MG63 (cell line): ENCODE measurements at places on chromosomes 2 and 18. TPM values are rescaled to one million over a fixed set of nuclear protein-coding genes. Genes with fewer than 3 reads are reported as not detected.
A peak's percentile ranks its signal among the peaks of the same experiment; 100 is the strongest.

Gene PSD4
- 0.16 and 0.59 TPM in 2 replicates for total RNA-seq

Gene HS1BP3
- 10.9 and 28.0 TPM in 2 replicates for total RNA-seq

Gene MATN3
- 0.15 and 0.76 TPM in 2 replicates for total RNA-seq

Gene CRACDL
- not detected in 2 replicates for total RNA-seq

Gene TMEM178A
- not detected in 2 replicates for total RNA-seq

Gene DYSF
- total RNA-seq: 1.1 and 1.4 TPM in 2 replicates

Gene CD8B2
- total RNA-seq: not detected in 2 replicates

Gene PLCL1
- not detected in 2 replicates for total RNA-seq

Gene BCS1L
- total RNA-seq: 22.3 and 53.1 TPM in 2 replicates

Gene APLF
- total RNA-seq: 0.99 and 2.5 TPM in 2 replicates

- DNase-seq: no peak
Observed at GRCh38 chr18:45728336-45729010, 4.5 kb downstream of the SLC14A1 start.

DNA sequence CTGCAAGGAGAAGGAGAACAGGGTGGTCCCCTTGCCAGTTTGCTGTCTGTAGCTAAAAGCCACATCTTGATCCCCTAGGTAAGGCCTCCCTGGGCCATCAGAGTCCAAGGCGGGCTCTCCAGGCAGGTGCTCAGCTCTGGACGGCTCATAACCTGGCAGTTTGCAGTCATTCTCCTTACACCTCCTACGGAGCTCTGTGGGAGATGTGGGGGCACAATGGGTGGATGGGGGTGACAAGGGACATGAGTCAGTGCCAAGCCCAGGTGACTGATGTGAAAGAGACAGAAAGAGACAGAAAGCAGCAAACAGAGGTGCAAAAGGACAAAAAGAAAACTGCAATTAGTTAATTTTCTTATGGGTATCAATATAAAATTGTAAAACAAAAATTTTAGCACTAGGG, 120.6 kb upstream of the ZBTB14 start:
- no peak for DNase-seq

- no peak for DNase-seq
Observed at GRCh38 chr2:166411473-166412230, 35.9 kb upstream of the SCN9A start.

DNA sequence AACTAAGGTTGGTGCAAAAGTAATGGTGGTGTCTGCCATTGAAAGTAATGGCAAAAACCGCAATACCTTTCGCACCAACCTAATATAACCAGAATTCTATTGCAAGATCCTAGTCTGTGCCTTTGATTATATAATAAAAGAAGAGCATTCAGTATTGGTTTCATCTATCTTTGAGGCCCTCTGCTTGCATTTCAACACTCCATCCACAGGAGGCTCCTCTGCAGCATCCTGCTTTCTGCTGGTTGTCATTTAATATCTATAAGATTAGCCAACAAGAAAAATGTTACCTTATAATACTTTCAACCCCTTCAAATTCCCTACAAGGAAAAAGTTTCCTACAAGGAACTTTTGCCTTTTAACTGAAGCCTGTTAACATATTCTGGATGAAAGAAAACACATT, 139.2 kb downstream of the CDCA7 start:
- no peak for DNase-seq

DNA sequence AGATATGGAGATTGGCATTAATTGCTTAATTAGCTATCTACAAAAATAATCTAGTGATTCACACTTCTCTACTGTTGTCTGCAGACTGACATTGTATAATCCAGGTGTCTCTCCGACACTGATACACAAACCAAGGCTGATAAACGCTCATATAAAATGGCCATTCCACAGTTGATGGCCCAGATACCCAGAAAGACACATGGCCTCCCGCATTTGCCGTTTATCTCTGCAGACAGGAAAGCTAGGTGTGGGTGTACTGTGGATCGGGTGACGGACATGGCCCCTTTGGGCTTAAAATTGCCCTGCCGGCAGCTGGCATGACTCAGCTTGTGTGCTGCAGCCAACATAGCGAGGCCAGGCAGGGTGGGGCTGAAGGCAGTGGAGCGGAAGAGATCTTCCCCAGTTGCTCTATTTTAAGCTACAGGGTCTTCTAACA, 18.5 kb downstream of the PMAIP1 start:
- DNase-seq: peak; percentile 89

- no peak for DNase-seq
Observed at GRCh38 chr18:31040686-31041270, 1.8 kb downstream of the DSC3 start.

GRCh38 chr2:191303140-191304005, 58.2 kb downstream of the MYO1B start:
- DNase-seq: no peak

- no peak for DNase-seq
Observed at GRCh38 chr18:11037533-11038240, 111.7 kb downstream of the PIEZO2 start.

DNA sequence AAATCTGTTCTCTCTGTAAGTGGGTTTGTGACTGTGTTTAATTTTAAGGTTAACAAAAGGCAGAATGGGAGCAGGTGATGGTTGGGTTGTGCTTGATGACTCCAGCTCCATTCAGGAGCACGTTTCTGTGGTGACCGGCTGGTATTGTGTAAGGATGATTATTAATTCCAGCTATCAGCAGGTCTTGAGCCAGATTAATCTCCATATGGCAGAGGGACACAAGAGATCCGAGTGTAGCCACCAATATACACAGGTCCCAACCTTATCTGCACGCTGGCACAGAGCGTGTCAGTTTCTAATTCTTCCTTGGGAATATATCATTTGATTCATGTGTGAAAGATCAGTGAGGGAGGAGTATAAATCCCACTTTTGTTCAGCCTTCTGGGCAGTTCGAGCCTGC, 199.0 kb upstream of the DCC start:
- no peak for DNase-seq

- no peak for DNase-seq
Observed at GRCh38 chr18:57150828-57151227, 3.9 kb downstream of the BOD1L2 start.

DNA sequence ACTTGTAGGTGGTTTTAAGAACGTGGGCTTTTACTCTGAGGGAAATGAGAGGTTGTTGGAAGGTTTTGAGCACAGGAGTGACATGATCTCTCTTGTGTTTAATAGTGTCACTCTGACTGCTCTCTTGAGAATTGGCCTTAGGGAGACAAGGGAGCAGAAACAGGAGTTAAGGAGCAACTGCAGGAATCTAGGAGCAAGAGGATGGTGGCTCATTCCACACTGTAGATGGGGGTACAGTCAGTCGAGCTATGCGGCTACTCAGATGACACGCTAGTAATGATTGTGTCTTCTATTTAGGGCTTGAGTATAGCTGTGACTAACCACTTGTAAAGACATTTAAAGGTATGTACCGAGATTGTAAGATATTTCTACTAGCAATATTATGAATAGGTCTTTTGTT, 87.4 kb downstream of the RPRM start:
- DNase-seq: no peak

- peak; percentile 18 for DNase-seq
Observed at GRCh38 chr18:13608791-13609532, 117.4 kb downstream of the FAM210A start.

- no peak for DNase-seq
Observed at GRCh38 chr2:151049746-151050145, 211.9 kb downstream of the RBM43 start.

DNA sequence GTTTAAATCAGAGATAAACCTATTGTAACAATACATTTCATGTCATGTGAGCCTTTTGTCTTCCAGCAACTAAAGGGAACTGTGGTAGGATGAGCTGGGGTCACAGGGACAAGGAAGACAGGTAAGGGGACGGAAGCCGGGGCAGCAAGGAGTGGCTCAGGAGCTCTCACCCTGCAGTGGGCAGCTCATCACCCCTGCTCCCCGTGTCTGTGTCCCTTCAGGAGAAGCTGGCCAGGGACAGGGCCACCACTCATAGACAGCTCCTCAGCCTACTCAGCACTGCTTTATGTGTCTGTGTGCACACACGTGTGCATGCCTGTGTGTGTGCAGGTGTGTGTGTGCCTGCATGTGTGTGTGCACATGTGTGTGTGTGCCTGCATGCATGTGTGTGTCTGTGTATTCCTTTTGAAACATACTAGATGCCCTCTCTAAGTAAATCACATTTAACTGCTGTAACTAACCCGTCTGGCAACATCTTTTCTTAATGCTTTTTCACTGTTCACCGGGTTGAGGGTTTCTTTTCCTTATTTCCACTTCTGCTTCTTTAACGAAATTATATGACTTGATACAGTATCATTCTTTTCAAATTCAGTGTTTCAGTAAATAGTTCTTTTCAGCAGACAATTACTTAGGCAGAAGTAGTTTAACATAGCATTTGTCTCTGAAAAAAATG, 44.2 kb downstream of the LRRFIP1 start:
- DNase-seq: no peak

GRCh38 chr2:215982465-215982875, 30.9 kb downstream of the MREG start:
- DNase-seq: peak; percentile 31

GRCh38 chr2:178304333-178304732, 110.0 kb downstream of the OSBPL6 start:
- DNase-seq: no peak

DNA sequence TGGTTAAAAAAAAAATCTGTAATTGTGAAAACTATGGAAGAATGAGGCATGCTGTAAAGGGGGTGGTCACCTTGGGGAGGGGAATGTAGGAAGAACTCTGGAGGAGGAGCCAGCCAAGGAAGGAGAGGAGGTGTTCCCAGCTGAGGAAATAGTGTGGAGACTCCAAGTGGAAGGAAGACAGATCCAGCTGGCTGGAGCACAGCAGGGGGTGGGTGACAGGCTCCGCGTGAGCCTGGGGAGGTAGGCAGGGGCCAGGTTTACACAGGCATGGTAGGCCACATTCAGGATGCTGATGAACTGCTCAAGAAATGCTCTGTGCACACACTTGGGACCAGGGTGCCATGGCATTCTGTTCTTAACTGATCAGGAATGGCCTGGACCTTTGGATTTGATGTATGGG, 16.8 kb downstream of the AFF3 start:
- DNase-seq: no peak

DNA sequence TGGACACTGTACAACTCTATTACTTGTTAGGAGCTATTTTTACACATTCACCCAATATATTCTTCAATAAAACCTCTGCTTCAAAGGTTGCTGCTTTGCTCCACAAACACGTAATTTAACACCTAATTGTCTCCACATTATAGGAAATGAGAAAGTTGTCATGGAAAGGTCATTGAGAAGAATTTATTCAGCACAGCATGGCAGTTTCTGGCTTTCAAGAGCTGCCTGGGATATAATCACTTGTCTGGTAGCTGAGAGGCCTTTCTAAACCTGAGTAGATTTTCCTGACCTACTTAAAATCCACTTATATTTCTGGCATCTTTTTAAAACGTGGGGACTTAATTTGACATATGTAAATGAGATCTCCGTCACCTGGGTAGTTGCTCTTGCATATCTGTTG, 216.1 kb downstream of the ZNF804A start:
- no peak for DNase-seq
